Stimulated activated CD8-positive, alpha-beta memory T cell treated with anti-CD3 and anti-CD28 coated beads, Interleukin-4, amount 100 ng/mL, for 1 hour (primary cell): ENCODE measurements at places on chromosomes 4 and X.

DNA sequence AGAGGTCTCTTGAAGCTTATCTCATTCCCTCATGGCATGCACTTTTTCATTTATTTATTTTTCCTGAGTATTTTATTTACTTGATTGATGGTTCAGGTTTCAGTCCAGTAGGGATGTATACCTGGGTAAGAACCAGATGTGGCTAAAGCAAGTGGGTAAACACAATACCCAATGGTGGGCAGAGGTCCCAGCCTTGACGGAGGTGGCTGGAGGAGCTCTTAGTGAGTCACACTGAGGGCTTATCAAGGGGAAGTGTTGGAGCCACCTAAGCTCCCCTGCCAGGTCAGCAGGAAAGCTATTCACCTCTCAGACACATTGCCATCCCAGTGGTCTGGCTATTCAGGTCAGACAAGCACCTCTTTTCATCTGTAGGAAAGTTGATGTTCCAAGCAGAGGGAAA is 236.2 kb upstream of the MAGEB16 start:
- DNase-seq: no peak

DNA sequence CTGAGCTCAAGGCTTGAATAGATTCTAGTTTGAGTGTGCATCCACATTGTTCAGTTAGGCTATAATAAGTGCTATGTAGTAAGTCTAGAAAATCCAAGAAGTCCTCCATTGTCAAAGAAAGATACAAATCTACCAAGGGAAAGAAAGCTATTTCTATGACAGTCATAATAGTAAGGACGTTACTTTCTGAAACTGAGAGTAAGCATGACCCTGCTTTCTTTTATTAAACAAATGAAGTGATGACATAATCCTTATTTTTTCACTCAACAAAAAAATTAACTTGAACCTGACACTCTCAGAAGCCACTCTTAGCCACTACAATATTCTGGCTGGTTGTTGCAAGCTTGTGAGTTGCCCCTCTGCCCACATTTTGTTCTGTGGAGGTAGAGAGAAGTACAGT is 33.8 kb upstream of the AMELX start:
- no peak for DNase-seq

GRCh38 chr4:26663888-26664287 is 80.0 kb downstream of the TBC1D19 start:
- no peak for DNase-seq

- no peak for DNase-seq
These were observed 511.3 kb upstream of the PCDH7 start for GRCh38 chr4:30208731-30209435.

GRCh38 chr4:15420642-15421041 is 7.2 kb upstream of the C1QTNF7 start:
- no peak for DNase-seq

DNA sequence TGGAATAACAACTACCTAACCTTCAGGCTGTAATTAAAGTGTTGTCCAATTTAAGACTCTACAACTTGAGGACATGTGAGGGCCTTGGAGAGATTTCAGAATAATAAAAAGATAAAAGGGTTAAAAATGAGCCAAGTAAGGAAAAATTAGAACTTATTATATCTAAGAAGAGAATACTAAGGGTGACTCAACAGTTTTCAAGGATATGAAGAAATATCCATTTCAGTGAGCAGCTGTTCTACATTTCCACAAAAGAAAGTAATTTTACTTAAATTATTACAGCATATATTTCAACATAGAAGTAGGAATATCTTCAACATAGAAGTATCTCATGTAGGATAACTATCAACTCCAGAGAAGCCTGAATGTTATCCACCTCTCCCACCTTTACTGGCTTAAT is 11.3 kb downstream of the SNX12 start:
- no peak for DNase-seq

DNA sequence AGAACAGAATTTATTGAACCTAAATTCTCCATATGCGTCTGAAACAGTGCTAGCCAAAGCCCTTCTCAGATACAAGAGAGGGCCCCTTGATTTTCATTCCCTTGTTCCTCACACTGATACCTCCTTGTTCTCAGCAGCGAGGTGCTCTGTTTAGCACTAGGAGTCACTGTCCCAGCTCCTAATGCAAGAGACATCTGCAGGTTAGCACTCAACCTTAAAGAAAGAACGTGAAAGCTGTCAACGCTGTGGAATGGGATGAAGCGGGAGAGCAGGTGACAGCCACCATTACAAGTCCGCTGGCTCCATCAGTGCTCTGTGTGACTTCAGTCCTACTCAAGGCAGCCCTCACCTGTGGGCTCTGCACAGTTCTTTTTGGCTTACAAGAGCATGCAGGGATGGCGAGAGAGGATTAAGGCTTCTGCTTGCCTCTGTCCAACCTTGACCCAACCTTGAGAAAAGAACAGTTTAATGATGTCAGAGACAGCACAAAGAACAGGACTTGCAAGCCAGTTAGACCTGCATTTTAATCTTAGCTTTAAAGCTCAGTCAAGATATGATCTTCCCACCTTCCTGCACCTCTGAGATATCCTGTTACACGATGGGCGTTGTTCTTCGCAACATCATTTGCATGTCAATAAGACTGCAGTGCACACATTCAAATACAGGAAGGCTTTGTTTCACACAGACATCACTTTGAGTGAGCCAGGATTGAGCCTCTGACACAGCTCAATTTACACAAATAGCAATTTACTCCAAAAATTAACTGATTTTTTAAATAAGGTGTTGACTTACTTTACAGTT is 95.1 kb downstream of the ARSF start:
- DNase-seq: no peak

- DNase-seq: no peak
These were observed 133.2 kb downstream of the ARHGAP6 start for GRCh38 chrX:11532291-11533078.

GRCh38 chrX:47232803-47233332 is at the start of gene USP11:
USP11 (plus strand) TSS chrX:47233009; CDS start chrX:47233044, 35 bp downstream.
- no peak for DNase-seq

GRCh38 chr4:152929888-152930287 is 6.2 kb upstream of the FHDC1 start:
- DNase-seq: no peak

- DNase-seq: no peak
These were observed 508.1 kb upstream of the ARX start for GRCh38 chrX:25523574-25524540.

- no peak for DNase-seq
These were observed 35.2 kb downstream of the ABLIM2 start for GRCh38 chr4:8123389-8123788.

DNA sequence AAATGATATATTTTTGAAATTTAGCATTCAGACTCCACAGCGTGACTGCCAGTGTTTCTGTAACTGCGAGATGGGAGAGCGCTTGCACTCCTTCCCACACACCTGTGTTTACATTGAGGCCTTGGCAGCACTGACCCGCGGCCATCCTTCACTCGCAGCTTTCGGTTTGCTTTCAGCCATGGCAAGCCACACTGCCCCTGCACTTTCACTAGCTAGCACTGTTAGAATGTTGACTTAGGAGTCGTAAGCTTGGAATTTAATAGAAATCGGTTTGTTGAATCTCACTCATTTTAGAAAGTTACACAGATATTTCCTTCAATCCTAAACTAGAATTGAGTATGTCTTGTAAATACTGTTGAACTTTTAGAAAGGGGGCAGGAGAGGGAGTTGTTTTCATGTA is 136.2 kb downstream of the CFAP299 start:
- DNase-seq: no peak

GRCh38 chr4:112378858-112379257 is 81.7 kb downstream of the ALPK1 start:
- no peak for DNase-seq

DNA sequence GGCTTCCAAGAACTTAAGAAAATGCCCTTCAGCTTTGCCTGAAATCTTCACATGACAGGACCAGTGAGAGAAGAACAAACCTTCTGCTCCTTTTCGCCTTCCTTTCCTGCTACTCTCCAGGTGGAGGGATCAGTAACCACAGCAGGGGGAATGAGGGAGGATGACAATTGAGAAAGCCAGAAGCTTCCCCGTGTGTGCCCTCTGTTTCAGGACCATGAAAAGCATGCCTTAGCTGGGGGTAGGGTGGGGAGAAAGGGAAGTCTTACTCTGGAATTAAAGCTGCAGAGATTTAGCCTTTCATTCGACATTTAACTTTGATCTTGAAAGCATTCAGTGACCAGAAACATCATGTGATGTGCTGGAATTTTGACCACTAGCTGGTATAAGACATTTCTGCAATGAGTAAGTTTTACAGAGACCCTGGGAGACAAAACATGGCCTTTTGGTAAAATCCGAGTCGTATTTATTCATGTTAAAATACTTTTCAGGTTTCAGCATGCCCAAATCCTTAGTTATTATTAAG is 10.6 kb upstream of the PUDP start:
- DNase-seq: no peak

GRCh38 chr4:74619931-74620702 is 174.2 kb downstream of the BTC start:
- DNase-seq: no peak

GRCh38 chr4:105797225-105797624 is 88.6 kb downstream of the GSTCD start:
- DNase-seq: no peak

GRCh38 chr4:14410516-14410915 is 591.8 kb upstream of the CPEB2 start:
- no peak for DNase-seq

- no peak for DNase-seq
These were observed 133.8 kb downstream of the LDB2 start for GRCh38 chr4:16764622-16765021.

GRCh38 chrX:103647630-103648029 is 18.9 kb downstream of the TCEAL1 start:
- no peak for DNase-seq

DNA sequence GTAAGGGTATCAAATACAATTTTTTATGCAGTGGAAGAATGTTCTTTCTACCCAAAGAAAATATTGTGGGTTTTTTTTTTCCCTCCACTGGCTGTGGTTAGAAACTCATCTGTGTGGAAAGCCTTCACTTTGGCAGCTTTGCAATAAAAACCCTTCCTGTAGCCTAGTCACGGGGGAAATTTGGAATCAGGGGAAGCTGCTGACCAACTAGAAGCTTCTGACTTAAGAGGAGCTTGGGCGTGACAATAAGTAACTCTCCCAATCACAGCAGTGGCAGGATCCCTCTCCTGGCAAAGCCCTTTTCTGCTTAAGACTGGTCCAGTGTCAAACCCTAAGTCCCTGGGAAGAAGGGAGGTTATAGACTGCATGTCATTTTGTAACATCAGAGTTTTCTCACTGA is 87.9 kb downstream of the LRRC66 start:
- no peak for DNase-seq

- DNase-seq: no peak
These were observed 1.1 kb downstream of the NAA10 start for GRCh38 chrX:153933748-153934147.

DNA sequence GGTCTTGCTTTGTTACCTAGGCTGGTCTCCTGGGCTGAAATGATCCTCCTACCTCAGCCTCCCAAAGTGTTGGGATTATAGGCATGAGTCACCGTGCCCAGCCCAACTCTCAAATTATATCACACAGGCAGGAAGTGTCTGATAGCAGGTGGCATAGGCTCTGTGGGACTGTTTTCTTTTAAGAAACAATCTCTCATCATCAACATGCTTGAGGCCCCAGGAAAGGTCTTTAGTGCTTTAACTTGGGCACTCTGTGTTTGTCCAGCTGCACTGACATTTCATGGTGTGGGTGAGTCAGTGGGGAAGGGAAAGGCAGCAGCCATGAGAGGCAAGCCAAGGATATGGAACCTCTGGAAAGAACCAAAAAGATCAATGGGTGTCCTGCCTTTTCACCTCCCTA is 88.1 kb upstream of the TSPAN5 start:
- no peak for DNase-seq

DNA sequence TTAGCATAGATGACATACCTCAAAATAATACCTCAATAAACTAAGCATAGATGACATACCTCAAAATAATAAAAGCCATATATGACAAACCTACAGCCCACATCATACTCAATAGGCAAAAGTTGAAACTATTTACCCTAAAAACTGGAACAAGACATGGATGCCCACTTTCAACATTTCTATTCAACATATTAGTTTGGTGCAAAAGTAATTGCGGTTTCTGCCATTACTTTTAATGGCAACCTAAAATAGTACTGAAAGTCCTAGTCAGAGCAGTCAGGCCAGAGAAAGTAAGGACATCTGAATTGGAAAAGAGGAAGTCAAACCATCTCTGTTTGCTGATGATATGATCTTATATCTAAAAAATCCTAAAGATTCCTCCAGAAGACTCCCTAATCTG is 250.4 kb downstream of the RAB28 start:
- no peak for DNase-seq

- no peak for DNase-seq
These were observed 676.8 kb downstream of the RAPGEF2 start for GRCh38 chr4:159779716-159780115.

GRCh38 chr4:185263419-185263818 is 54.0 kb downstream of the SNX25 start:
- no peak for DNase-seq

- no peak for DNase-seq
These were observed 1.7 kb upstream of the CYP4V2 start for GRCh38 chr4:186189656-186190055.

GRCh38 chrX:26952213-26952612 is 510.9 kb downstream of the PPP4R3C start:
- no peak for DNase-seq

DNA sequence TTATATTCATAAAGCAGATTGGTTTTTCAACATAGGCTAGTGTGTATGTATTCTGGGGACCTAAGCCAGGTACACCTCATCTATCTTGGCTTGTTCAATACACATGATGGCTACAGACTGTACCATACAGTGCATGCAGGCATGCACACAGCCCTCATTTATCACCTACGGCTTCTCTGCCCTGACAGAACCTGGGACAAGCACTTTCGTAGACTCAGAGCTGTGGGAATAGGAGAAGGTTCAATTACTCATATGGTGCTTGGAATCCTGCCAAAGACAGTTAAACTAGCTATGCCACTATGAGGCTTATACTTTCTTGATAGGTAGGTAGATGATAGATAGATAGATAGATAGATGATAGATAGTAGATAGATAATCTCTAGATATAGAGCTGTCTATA is 457.2 kb downstream of the GALNTL6 start:
- no peak for DNase-seq

GRCh38 chrX:15301924-15302323 is 13.5 kb downstream of the ASB11 start:
- no peak for DNase-seq

- DNase-seq: no peak
These were observed 515.1 kb upstream of the ZFP42 start for GRCh38 chr4:187480146-187481145.

DNA sequence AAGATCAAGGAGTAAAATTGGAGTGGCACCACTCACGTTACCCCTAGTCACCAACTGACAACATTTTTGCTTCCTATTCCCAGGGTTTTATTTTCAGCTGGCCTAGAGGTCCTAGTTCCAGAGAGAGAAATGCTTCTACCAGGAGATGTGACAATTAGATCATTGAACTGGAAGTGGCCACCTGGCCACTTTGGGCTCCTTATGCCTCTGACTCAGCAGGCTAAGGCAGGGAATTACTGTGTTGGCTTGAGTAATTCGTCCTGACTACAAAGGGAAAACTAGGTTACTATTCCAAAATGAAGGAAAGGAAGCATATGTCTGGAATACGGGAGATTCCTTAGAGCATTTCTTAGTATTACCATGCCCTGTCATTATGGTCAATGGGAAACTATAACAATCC is 831.6 kb upstream of the NDST4 start:
- no peak for DNase-seq
